ENCODE measurements at places on chromosomes 7 and 10.
A peak's percentile ranks its signal among the peaks of the same experiment; 100 is the strongest.

DNA sequence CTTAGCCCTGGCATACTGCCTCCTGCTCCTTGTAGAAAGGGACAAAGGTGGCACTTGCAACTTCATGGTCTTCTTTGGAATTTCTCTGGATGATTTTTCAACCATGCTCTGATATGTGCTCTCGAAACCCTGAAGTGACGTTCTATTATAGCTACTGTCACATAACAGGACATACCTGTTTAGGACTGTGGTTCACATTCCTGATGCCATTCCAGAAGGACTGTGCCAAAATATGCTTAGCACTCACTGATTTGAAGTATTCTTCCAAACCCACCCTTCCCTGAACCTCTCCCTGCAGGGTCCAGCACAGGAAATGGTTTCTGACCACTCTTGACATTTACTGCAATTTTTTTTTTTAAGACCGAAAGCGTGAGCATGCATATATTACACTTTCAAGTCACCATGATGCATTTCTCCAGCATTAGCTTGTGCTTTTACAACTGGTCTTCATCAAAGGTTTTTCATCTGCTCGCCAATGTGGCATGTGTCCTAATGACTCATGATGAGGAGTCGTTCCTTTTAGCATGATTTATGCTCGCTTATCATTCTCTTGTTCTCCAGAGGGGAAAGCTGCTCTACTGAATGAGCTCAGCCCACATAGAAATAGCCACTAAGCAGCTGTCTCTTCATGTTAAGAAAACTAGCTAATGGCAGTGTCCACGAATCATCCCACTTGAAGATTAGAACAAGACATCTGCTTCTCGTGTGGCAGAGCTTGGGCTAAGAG is 135.2 kb downstream of the ADAM12 start:
- DNase-seq: no peak

GRCh38 chr7:157235357-157236333 is 96.9 kb downstream of the UBE3C start:
- DNase-seq: no peak

GRCh38 chr10:133528845-133529575 is 1.8 kb downstream of the CYP2E1 start:
- no peak for DNase-seq

DNA sequence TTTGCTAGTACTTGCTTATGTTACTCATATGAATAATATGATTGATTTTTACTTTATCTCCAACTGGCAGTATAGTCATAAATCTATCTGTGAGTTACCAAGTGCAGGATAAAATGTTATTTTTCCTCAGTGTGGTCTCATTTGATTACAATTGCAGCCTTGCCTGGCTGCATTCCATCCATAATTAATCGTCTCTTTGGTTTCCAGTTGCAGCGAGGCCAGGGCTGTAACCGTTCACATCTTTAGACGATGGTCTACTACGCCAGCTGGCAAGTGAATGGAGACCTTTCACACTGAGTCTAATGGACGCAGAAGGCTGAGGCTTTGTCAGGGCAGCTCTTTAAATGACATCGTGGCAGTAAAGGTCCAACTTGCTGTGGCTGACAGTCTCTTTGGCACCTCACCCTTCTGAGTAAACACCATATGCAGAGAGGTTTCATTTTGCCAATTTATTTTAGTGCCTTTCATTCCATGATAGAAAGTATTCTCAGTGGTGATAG is 84.0 kb downstream of the ARL4A start:
- DNase-seq: no peak

DNA sequence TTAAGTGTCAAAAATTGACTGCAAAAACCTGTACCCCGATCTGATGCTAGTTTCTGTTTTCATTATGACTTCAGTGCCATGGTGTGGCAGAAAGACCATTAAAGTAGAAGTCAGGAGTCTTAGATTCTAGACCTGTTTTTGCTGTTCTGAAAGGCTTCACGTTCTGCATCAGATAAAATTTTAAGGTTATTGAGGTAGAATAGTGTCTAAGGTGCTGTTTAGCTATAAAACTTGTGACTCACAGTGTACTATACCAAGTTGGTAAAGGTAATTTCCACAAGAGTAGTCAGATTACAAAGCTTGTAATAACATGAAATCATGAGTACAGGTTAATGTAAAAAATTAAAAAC is 38.6 kb downstream of the ZNRF2 start:
- DNase-seq: peak; percentile 55

GRCh38 chr10:58512491-58513187 is at the start of gene BICC1:
Gene BICC1, plus strand, starts transcription at chr10:58512872. Its CDS starts 272 bp downstream, at chr10:58513144.
- DNase-seq: no peak

DNA sequence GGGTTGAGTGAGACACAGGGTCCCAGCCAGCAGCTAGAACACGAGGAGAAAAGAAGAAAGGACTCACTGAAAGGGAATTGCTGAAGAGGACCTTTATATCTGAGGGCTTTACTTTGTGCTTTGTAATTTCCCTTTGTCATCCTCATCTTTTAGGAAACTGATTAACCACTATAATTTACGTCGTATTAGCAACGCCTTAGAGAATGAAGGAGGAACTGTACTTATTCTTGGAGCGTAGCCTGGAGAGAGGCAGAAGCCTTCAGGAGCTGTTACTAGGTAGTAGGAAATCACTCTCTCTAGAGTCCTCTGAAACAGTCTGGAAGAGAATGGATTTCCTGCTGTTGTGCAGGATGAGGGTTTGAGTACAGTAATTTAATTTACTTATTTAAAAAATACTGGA is 101.0 kb upstream of the STEAP1B start:
- DNase-seq: no peak

DNA sequence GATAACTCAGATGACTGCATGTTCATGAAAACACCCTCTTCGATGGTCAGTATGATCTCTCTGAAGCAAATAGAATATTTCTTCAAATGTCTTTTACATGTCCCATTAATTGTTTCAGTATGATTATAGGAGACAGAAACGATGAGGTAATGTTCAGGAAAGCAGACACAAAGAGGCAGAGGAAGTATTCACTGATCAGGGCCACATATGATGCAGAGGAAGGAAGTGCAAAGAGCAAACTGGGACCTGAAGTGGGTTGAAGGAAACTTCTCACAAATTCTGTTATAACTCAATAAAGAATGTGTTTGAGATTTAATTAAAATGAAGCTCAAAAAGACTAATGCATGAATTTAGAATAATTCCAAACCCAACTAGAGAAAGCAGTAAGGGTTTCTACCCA is 70.5 kb downstream of the TES start:
- no peak for DNase-seq

DNA sequence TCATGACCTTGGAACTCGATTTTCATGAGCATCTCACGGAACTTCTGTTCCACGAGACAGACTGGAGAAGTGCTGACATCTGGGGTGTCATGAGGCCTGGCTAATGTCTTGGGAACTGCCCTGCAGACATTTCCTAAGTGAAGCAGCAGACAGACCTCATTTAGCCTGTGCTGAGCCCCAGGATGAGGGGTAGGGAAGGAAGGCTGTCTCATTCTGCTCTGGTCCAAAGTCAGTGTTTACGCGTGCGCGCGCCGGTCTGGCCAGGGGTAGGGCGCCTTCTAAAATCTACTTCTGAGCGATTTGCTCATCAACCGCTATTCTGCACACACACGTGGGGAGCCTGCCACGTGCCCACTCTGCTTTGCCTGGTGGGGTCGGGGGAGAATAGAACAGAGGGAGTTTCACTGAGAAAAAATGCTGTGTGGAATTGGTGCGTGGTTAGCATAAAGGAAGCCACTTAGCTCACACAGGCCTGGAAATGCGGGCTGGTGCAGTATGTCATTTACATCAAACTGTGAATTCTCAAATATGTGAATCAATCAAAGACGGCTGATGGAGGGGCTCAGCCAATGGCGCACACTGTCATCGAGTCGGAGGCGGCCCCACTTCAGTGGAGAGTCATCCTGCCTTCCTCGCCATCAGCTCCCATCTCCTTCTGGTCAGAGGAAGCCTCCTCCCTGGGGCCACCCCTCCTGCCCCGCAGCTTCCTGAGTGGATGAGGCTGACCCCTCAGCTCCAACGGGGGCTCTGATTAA is 335.1 kb downstream of the ADARB2 start:
- DNase-seq: no peak

- DNase-seq: no peak
Observed at GRCh38 chr10:63114031-63114814, 18.9 kb upstream of the NRBF2 start.

DNA sequence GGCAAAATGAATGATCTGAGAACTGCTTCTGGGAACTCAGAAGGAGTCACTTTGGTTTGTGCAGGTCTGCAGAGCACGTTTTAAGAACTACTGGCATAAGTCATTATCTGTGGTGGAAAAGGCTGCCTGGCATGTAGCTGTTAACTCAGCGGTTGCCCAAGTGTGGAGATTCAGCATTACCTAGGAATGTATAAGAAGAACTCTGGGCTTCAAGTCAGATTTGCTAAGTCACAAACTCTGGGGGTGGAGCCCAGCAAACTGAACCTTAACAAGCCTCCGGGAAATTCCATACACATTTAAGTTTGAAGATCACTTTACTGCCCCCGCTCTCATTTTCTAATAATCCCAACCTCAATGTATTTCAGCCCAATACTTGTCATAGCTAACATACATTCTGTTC is 31.1 kb downstream of the PLXDC2 start:
- DNase-seq: no peak

Data from CD4-positive, alpha-beta T cell treated with Interferon alpha-2 for 1 hour (primary cell).